ENCODE measurements at places on chromosomes 3 and 15.

DNA sequence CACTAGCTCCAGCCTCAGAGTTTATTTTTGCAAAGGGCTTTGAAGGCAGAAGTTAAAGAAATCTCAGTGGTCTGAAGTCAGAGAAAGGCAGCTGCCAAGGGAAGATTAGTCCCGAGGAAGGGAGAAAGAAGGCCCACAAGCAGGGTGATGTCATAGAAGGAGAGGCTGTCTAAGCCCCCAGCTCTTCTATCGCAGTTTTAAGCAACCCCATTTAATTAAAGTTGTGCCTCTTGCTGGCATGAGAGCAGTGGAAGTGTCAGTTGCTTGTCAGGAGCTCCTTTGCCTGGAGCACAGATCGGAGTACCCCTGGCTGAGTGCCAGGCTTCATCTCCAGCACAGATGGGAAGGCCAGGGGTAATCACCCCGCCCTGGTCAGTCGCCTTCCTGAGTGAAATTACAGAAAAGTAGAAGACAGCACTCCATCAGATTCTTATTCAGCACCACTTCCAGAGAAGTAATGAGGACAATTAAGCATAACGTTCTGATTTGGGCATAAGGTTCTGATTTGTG is 530.7 kb downstream of the EPHB1 start:
- DNase-seq: no peak

- no peak for DNase-seq
Measured at GRCh38 chr3:37093481-37093880, 80.9 kb downstream of the LRRFIP2 start.

DNA sequence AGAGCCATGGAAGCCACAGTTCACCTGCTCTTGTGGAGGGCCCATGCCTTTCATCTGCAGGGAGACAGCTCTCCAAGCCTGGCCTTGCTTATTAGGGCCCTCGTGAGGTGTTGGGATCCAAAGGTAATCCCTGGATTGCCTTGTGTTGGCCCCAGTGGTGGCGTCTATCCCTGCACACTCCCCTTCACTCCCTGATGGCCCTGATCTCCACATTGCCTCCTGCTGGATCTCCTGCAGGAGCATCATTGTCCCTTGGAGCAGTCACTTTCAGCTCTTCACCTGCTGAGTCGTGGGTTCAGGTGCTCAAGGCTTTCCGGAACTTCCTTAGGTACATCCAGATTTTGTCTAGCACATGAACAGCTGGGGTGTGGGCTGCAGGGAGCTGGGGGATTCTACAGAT is 7.0 kb downstream of the PPCDC start:
- DNase-seq: no peak

DNA sequence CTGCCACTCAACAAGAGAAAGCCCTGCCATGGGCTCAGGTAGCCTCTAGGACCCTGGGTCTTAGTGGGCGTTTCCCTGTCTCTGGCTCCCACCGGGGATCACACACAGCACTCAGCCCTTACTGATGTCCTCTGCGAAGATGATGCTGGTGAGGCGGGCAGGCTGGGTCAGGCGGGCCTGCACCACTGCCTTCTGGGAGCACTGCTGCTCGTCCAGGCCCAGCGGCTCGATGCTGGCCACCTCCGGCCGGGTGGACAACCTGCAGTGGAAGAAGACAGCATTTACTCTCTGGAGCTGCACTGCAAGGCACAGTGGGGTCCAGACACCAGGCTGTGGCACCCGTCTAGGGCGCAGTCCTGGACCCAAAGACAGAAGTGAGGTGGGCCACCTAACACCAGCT is 20.5 kb downstream of the NUP210 start:
- no peak for DNase-seq

- DNase-seq: no peak
Measured at GRCh38 chr3:139434228-139434627, 42.1 kb downstream of the RBP2 start.

DNA sequence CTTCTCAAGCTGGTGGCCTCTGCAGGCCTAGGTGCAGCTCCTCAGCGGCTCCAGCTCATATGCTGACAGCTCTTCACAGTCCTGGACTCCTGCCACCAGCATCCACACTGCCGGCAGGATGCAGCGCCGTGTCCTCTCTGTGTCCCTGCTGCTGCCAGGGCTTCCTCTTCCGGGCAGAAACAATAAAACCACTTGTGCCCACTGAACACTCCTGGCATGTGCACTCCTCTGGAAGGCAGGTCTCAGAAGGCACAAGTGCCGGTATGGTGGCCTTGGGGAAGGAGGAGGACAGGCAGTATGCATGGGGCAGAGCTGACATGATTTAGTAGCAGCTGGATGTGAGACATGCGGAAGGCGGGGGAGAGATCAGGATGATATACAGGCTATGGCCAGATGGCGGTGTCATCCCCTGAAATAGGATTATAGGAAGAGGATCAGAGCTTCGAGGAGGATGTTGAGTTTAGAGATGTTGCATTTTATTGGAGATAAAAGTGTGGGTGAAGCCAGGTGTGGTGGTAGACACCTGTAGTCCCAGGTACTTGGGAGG is 7.5 kb upstream of the MAN2A2 start:
- no peak for DNase-seq

DNA sequence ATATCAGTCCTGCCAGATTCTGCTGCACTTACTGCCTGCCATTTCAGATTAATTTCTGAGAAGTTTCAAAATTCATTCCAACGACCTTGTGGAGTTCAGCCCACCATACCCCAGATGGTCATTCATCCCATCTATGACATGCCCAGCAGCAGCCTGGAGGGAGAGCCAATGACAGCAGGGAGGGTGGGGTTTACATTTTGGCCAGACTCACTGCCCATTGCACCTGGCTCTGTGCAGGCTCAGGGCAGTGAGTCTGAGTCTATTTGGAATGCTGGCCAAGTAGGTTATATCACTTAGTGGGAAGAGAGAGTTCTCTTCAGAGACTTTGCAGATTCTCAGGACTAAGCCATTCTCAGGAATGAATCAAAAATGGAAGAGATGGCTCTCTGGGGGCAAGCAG is 21.5 kb downstream of the SRPRB start:
- no peak for DNase-seq

- no peak for DNase-seq
Measured at GRCh38 chr15:78448441-78449219, 10.6 kb downstream of the IREB2 start.

DNA sequence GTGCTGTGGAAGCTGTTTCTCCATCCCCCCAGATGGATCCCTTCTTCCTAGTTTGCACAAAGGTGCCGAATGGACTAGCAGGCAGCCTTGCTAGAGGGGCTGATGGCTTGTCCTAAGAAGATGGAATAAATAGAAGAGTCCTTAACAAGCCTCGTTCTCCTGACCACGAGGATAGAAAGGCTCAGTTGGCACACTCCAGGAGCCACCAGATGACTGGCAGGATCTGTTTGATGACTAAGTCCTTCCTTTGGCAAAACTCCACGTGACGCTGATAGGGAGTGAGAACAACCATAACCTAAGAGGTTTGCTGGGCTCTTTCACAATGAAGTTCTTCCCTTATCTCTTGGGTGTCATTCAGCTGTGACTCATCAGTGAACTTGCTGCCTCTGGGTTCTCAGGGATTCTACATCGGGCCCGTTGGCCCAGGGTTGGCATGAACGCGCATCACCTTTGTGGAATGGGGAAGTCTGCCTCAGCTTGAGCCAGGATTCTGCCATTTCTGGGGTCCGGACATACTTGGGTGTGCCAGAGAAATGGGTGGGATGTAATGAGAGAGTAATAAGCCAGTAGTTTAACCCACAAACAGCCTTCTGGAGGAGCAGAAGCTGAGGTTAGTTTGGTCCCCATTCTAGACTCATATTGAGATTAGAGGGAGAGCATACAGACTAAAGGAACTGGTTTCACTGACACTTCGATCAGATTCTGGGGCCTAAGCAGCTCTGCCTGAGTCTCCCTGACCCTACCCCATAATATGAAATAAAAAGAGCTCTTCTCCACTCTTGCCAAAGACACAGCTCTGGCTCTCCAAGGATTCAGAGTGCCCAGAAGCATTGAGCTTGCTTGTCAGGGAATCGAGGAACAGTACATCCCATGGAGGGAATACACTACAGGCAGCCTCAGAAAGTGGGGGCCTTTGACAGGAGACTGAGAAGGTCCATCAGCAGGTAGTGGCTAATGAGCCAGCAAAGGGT is 2.0 kb upstream of the MELTF start:
- DNase-seq: peak; percentile 60

DNA sequence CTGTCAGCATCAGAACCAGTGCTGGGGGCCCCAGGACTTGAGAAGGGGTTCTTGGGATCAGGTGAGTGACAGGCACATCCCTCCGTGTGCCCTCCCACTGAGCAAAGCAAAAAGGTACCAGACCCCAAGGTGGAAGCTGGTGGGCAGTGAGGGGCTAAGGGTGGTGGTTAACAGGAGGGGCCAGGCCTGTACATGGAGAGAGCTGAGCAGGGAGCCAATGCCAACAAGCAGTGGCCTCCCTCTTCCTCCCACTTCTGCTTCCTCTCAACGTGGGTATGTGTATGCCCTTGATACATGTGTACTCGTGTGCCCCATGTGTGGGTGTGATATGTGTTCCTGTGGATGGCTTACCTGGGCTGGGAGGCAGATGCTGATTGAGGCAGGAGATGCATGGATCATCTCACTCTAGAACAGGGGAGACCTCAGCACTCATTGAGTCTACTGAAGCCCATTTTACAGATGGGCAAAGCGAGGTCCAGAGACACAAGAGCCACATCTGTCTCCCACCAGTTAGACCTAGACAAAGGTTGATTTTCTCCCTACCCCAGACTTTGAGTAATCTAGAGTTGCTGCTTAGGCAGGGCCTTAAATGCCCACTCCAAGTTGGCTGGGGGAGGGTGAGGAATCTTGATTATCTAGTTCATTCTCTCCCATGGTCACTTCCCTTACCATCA is 945 bp downstream of the VIPR1 start:
- peak; percentile 22 for DNase-seq

DNA sequence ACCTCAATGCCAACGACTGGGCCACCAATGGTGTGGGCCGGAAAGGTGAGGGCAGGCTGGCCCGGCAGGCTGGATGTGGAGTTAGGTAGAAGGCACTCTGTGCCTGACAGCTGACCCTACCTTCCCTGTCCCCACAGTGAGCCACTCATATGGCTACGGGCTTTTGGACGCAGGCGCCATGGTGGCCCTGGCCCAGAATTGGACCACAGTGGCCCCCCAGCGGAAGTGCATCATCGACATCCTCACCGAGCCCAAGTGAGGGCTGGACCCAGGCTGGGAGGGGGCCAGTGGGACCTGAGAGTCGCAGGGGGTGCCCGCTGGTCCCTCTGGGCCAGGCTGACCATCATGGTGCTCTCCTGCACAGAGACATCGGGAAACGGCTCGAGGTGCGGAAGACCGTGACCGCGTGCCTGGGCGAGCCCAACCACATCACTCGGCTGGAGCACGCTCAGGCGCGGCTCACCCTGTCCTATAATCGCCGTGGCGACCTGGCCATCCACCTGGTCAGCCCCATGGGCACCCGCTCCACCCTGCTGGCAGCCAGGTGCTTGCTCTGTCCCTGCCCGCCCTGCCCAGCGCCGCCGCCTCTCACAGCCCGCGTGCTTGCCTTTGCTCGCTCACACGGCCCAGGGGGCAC is 4.5 kb upstream of the FES start:
- no peak for DNase-seq

DNA sequence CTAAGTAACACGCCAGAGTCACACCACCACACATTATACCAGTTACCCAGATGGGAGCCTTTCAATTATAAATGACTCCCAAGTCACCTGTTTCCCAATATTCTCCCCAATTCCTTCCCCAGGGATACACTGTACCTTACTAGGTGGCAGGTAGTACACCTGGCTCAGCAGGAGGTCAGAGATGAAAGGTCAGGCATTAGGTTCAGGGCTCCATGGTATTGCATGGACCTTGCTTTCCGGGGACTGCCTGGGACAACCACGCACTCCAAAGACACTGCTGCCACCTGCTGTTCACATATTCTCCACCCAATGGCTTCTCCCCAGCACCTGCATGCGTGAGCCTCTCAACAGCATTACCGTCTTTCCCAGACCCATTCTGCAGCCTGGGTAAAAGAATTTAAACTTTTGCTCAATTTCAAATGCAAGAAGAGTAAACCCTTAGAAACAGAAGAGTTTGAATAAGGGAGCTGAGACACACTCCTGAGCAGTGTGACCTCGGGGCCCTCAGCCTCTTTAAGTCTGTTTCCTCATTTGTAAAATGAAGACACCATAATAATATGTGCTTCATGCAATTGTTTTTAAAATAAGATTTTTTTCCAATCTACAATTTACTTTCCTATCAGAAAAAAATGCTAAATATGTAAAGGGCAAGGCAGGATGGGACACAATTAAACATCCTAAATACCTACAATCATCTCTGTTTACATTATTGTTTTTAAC is 28.0 kb upstream of the LACTB start:
- DNase-seq: peak; percentile 82

- DNase-seq: no peak
Measured at GRCh38 chr15:32119694-32120330, 89.5 kb downstream of the CHRNA7 start.

DNA sequence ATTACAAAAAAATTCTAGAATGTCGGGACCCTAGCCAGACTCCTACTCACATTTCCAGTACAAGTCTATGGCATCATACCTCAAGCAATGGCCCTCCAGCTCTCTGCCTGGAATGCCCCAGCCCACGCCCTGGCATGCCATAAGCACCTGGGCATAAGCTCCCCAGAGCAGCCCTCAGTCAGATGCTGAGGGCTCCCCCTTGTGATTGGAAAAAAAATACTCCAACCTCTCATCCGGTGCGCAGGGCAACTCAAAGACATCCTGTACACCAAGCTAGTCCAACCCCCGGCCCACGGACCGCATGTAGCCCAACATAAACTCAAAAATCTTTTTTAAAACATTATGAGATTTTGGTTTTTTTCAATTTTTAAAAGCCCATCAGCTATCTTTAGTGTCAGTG is 115.4 kb downstream of the NEK10 start:
- peak; percentile 19 for DNase-seq

GRCh38 chr3:160006282-160007163 is 17.9 kb downstream of the IL12A start:
- peak; percentile 30 for DNase-seq

GRCh38 chr15:57591237-57591821 is 375 bp upstream of the MYZAP start:
- peak; percentile 26 for DNase-seq

- no peak for DNase-seq
Measured at GRCh38 chr3:105402287-105402801, 35.6 kb downstream of the ALCAM start.

DNA sequence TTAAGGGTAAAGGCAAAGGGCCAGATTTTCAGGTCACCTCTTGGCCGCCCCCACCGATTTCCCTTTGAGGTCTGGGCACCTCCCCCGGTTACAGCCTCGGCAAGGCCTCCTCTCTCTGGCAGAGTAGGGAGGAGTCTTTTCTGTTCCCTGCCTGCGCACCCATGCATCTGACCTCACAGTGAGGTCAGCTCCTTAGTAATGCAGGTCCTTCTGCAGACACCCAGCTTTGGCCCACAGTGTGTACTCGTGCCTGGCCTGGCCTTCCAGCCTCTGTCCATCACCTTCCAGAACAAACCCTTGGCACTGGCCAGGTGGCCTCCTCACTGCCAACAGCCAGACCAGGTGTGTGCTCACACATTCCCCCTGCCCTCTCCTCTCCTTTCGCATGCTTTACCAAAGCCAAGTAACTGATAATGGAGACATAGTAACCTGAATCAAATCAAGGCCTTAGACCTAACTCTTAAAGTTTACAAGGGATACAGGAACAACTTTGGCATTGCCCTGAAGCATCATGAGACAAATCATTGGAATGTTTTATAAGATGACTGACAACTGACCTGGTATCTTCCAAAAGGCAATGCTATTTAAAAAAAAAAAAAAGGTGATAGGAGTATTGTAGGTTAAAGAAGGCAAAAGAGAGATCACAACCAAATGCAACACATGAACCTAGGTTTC is 61.3 kb downstream of the CORO2B start:
- no peak for DNase-seq

All from activated T-cell treated with anti-CD3 and anti-CD28 coated beads, Interleukin-2, amount 50 U/mL, for 48 hours (primary cell).